Caco-2 (cell line): ENCODE measurements at places on chromosomes 16 and 17.

- DNase-seq = no peak
Observed at GRCh38 chr17:73973586-73974409, 229.7 kb upstream of the RPL38 start.

- DNase-seq = no peak
Observed at GRCh38 chr16:81729451-81729850, 49.6 kb upstream of the PLCG2 start.

GRCh38 chr16:12171706-12172105 lies 195.2 kb downstream of the SNX29 start:
- DNase-seq = no peak

DNA sequence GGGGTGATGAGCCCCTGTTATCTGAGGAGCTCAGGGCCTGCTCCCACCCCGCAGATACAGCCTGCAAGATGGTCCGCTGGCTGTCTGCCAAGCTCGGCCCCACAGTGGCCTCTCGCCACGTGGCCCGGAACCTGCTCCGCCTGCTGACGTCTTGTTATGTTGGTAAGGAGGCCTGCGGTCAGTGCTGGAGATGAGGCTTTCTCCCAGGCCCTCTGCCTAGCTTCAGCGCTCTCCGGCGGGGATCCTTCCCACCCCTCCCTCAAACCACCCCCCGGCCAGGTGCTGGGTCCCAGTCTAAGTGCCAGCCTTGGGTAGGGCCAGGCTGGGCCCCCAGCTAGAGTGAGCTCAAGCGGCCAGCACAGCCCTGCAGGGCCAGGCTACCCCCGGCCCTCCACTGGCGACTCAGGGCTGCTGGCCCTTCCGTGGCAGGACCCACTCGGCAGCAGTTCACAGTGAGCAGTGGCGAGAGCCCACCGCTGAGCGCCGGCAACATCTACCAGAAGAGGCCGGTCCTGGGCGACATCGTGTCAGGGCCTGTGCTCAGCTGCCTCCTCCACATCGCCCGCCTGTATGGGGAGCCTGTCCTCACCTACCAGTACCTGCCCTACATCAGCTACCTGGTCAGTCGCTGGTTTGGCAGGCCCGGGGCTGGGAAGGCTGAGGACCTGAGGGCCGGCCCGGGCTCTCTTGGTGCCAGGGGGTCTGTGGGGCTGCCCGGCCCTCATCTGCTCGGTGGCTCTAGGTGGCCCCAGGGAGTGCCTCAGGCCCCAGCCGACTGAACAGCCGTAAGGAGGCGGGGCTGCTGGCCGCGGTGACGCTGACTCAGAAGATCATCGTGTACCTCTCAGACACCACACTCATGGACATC lies 6.1 kb downstream of the WDR81 start:
- no peak for DNase-seq

DNA sequence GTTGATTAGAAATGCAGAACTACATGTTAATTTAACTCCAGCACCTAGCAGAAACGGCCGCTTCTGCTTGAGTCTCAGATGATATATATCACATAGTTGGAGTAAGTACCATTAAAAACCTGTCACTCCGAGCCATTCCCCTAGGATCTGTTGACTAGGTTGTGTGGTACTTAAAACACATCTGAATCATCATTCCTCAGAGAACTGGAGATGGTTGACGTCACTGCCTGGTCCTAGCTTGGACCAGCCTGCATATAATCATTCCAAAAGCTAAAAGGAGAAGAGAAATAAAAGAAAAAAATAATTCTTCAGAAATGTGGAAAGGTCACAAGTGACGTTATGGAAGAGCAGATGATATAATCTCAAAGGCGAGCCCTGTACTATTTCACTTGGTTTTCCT lies 31.3 kb upstream of the RASL10B start:
- no peak for DNase-seq

GRCh38 chr16:80656161-80656560 lies 115.4 kb downstream of the DYNLRB2 start:
- DNase-seq = no peak

DNA sequence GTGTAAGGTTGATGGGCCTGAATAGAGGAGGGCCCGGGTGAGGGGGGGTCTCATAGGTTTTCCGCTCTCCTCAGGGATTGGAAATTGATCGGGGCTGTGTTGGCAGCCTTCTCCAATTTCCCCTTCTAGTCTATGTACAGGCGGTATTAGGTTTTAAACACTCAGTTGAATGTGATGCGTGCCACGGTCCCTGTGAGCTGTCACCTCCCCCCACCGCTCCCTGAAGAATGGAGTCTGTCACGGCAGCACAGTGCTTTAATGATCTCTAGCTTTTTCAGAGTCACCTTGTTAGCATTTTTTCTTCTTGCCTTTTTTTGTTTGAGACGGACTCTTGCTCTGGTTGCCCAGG lies 800 bp downstream of the COX4I1 start:
- no peak for DNase-seq

DNA sequence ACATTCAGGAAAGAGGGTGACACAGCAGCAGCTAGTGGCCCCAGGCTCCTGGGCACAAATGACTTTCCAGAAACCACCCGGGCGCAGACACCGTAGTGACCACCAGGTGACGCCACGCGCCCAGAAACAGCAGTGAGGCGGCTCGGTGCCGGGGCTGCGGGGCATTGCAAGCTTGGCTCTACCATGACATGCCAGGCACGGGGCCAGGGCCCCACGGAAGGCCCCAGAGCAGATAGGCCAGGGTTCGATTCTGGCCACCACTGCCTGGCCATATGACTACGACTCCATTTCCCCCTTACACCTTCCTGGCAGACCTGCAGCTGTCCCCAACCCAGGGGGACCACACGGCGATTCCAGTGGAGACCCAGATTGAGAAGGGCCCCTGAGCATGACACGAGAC lies 6.7 kb downstream of the RHBDF1 start:
- DNase-seq = peak; percentile 83

DNA sequence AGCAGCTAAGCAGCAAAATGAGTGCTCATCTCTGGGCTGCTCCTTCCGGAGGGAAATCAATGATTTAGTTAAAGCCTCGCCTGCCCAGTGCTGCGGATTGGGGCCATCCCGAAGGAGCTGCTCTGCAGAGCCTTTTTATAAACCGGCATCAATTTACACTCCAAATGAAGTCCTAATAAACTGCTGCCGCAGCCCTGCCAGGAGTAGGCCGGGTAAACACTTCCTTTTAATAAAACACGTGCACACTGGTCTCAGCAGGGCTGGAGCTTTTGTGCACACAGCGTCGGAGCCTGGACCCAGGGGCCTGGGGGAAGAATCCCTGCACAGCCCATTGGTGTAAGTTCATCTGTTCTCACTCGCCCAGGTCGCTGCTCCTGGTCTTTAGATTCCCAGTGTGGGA lies 79.6 kb upstream of the HS3ST2 start:
- no peak for DNase-seq

DNA sequence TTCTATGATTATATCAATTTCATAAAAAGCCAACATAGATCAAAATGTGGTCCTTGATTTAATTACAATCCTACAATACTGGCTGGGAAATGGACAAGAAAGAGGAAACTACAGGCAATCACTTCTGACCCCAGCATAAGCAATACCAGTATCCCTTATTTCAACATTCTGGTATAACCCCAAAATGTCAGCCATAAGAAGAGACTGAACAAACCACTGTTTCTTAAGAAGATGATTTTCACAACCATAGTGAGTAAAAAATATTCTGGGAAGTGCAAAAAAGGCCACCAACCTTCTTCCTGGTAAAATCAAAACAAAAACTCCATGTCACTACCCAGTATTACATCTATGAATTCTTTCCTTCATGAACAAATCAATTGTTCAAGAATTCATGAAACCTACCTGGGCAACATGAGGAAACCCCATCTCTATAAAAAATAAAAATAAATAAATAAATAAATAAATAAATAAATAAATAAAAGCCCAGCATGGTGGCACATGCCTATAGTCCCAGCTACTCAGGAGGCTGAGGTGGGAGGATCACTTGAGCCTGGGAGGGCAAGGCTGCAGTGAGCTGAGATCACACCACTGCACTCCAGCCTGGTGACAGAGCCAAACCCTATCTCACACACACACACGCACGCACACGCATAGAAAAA lies 7.5 kb downstream of the N4BP1 start:
- DNase-seq = no peak

DNA sequence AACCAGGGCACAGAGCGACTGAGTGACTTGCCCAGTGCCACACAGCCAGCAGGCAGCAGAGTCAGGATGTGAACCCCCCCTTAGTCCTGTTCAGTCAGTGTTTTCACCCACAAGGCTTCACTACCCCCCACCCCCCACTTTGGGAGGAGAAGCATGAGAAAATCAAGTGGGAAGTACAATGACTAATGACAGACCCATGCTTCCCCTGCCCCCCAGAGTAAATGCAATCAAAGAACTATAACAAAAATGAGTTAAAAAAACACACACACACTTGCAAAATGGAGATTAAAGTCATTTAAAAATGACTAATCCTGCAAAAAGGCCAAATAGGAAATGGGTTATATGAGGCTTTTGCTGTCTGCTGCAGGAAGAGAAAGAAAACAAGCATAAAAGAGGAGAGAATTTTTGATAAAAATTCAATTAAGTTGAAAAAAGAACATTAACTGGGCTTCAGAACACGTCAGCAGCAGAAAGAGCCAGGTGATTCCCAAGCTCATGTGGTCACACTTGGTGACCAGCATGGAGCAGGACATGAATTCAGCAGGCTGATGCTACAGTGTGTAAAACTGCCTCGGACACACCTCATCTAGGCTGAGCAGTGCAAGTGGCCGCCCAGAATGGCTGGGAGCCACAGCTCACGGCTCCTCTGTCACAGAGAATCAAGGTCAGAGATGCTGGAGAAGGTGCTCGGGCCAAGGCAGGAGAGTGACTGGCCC lies 212.3 kb downstream of the ZNF423 start:
- DNase-seq = no peak

GRCh38 chr17:21239680-21240368 lies 13.4 kb downstream of the NATD1 start:
- DNase-seq = peak; percentile 35

- no peak for DNase-seq
Observed at GRCh38 chr16:14464192-14464591, 165.9 kb downstream of the PARN start.

DNA sequence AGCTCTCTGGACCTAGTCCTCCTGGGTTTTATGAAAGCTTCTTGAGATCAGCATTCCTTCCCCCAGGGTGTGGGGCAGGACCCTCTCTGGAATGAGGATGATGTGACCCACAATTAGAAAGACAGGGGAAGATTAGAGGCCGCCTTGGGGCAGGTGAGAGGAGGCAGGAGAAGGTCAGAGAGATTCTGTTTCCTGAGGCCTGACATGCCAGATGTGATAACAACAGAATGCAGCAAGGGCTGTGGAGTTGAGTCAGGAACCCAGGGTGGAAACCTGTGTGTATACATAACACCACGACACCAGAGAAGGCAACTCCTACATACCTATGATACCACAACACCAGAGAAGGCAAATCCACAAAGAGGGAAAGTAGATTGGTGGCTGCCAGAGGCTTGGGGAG lies 5.4 kb upstream of the SLC5A10 start:
- DNase-seq = peak; percentile 67

DNA sequence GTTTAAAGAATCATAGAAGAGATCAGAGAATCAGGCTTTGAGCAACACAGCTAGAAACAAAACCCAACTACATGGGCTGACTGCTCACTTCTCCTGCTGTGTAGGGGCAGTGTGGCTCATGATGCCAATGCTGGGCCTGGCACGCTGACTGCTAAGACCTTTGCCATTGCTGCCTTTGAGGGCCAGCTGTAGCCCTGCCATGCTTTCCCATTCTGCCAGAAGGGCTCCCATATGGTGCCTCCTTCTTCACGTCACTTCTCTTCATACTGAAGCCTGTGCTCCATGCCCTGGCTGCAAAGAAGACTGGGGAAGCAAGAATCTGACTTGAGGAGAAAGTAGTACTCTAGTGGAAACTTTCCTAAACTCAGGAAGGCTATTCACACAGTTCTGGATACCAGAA lies 232.9 kb downstream of the UTP18 start:
- no peak for DNase-seq

DNA sequence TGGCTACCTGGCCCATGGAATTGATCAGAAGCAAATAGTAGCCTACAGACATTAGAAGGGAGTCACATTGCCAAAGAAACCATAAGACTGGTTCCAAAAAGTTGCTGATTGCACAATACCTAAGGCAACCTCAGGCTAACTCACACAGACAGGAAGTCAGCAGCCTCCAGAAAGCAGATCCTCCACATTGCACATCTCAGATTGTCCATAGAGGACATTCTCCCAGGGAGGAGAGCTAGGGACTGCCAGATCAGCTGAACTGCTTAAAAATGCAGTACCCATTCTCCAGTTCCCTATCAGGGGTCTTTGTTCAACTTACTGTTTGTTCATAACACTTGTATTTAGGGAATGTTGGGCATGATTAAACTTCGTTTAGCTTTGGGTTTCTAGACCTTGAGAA lies 4.2 kb downstream of the CCL3 start:
- DNase-seq = no peak

GRCh38 chr17:42055027-42055426 lies 4.6 kb upstream of the C17orf113 start:
- DNase-seq = no peak

DNA sequence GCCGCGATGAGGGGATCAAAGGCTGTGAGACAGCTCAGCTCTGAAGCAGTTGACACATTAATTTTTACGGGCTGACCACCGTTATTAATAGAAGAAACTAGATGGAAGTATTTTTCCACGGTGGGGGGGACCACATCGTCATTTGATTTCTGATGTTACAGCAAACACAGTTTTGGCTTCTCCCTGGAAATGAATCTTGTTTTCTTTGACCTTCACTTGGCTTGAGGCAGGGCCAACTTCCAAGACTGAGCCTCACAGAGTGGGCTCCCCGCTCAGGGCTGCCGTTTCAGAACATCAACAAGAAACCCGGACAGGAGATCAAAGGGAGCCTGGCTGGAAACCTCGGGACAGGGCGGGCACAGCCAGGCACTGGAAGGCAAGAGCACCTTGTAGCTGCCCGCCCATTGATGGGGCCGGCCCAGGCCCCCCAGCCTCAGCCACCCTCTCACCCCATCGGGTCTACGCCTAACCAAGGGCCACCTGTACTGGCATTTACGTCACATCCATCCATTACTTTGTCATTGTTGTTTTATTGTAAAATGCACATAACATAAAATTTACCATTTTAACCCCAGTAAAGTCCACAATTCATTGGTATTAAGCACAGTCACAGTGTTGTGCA lies 124.6 kb downstream of the C16orf95 start:
- no peak for DNase-seq
